ENCODE measurements at places on chromosomes 12 and 14.
A peak's percentile ranks its signal among the peaks of the same experiment; 100 is the strongest.

DNA sequence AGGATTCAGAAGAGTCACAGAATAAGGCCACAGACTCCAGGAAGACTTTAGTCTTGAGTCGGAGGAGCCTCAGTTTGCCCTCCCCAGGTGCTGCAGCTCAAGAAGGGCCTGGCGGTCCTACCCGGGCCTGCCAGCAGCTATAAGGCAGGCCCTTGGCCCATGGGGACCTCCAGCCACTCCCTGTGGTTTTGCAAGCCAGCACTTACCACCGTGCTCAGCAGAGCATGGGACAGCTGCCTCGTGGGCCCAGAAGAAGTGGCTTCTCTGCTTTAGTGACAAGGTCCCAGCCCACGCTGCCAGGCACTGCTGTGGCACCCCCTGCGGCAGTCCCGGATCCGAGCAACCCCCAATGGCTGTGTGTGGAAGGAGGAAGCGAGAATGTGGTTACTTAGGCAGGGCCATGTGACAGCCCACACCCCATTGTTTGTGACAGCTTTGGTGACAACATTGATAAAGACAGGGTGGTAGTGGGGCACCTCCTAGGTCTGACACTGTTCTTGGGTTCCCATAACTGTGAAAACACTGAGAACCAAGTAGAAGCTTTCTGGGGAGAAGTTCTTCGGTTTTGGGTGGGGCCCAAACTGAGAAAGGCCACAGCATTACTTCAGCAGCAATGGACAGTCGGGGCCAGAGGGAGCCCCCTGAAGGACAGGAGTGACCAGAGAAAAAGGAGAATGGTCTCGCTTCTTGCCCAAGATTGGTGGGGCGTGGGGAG is at the start of gene SELPLG:
SELPLG (minus strand) TSS at position 361 of the 715 bp plus-strand sequence. CDS start 9,587 bp downstream, outside the sequence.
- no peak for DNase-seq

DNA sequence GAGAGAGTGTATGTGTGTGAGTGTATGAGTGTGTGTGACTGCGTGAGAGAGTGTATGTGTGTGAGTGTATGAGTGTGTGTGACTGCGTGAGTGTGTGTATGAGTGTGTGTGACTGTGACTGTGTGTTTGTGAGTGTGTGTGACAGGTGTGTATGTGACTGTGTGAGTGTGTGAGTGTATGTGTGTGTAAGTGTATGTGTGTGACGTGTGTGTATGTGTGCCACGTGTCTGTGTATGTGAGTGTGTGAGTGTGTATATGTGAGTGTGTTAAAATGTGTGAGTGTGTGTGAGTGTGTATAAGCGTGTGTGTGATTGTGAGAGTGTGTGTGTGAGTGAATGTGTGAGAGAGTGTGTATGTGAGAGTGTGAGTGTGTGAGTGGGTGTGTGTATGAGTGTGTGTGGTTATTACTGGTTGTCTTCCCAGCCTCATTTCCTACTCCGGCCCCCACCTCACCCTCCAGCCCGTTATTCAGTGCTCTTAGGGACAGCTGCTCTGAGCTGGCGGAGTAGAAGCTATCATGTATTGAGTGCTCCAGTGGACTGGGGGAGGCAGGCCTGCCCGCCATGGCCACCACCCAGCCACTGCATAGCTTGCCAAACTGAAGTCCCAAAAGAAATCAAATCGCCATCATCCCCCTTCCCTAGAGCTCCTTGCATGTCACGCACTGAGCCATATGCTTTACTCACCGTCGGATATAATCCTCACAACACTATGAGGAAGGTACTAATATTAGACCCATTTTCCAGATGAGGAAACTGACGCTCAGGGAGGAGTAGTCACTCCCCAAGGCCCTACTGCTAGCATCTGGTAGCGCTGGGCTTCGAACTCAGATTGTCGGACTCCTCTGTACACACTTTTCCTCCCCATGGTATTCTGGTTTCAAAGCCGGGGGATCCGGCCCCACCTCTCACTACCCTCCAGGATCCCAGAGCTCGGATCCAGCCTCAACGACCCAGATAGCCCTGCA is 10.3 kb upstream of the MYL2 start:
- no peak for DNase-seq

DNA sequence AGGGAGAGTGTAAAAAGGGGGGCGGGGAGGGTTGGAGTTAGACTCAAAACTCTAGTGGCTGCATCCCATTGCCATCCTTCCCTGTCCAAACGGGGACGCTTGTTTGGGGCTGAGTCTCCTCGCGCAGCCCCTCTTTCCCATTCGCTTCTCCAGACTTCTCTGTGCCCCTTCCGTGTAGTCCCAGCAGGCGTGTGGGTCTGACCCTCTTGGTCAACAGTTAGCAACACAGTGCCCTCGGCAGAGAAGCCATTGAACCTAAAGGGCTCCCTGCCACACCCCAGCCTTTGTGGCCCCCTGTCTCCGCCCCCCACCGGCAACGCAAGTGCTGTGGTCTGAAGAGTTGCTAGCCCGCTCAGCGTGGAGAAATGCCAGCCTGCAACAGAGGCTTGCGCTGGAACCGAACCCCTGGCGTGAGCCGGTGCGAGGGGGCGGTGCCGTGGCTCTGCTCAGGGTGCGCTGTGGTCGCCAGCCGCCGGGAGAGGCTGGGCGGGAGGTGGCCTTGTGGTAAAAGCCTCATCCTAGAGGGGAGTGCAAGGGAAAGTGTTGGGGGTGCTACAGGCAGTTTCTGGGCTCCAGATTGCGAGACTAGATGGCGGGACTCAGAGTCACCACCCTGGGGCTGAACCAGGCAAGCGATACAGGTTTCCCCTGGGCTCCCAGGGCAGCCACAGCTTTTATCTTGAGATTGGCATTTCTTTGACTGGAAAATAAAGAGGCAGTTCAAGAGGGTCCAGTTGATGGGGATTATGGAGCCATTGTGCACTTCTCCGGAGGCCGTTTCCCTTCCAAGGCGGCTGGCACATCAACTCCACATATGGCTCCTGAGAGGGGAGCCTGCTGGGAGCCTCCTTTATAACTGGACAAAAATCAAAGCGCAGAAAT is 2.1 kb downstream of the PLXNC1 start:
- no peak for DNase-seq

DNA sequence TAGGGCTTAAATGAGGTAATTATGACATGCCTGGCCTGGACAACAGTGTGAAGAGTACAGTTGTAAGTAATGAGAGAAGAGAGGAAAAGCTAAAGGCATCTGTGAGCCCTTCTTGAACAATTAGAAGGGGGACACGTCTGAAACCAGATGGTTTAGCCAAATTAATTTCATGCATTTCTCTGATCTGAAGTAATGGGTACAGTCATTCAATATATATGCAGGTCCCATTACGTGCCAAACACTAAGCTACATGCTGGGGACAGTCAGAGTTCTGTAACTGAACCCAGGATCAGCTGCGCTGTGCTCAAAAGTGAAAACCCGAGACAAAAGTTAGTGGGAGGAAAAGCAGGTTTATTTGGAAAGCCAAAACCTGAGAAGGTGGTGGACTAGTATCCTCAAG is 207.2 kb upstream of the TMTC1 start:
- DNase-seq = peak; percentile 74

DNA sequence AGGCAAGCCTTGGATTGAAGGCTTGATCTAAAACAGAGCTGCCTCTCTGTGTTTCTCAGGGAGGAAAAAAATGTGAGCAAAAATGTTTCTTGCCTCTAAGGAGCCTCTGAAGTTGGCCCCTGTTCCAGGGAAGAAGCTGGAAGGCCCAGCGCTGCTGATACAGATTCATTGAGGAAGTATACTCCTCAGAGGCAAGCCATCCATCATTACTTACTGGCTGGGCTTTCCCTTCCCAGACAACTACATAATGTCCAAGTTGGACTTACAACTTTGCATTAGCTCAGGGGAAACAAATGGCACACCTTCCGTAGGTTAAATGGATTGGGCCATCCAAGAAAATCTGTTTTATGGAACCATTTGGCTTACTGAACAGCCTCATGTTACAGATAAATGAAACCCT is 263.7 kb upstream of the SEL1L start:
- DNase-seq = no peak

DNA sequence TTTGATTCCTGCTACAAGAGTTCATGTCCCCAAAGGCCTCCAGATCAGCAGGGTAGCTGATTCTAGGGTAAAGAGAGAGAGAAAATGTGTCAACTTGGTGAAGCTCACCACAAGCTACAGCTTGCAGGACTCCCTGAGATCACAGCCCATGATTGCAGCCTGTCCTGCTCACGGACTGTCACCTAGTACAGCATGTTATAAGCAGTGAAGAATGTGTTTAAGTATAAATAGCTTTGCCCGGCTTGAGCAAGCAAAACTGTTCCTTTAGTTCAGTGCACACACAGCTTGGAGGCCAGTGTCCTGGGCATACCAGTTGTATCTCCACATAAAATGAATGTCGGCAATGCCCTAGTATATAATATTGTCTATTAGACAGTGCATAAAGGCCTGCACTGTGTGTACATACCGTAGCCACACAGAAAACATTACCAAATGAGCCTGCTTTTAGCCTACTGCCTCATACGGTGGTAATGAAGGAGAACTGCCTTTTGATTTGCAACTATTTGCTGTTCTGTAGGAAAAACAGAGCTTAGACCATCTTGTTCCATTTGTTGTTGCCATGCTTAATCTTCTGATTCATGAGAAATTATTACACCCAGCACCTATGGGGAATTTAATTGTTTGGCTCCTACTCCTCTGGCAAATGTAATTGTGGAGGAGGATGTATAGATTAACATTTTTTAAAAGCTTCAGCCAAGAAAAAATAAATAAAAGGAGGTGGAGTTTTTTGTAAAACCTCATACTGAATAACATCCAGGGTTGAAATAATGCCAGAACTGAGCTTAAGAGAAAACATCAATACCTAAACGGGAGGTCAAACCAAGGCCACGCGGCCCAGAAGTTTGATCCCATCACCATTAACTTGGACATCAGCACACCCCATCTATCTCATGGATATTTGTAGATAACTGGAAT is 108.1 kb upstream of the G2E3 start:
- peak; percentile 11 for DNase-seq

- peak; percentile 64 for DNase-seq
Measured at GRCh38 chr14:59754256-59754655, 116.3 kb downstream of the RTN1 start.

DNA sequence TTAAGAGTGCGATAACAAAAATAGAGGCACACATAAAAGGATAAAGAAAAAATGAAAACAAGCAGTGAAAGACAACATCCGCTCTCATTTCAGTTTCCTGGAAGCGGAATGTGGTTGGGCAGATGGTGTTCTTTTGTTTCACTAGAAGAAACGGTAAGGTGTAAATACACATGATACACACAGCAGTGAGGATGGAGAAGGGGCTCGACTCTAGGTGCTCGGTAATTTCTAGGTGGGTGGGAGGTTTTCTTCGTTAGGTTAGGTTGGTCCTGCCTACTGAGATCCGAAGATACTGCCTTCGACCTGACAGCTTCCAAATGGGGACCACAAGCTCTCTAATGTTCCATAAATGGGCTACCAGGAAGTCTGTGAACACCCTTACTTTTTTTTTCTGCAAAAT is 1082.5 kb downstream of the BCL11B start:
- no peak for DNase-seq

DNA sequence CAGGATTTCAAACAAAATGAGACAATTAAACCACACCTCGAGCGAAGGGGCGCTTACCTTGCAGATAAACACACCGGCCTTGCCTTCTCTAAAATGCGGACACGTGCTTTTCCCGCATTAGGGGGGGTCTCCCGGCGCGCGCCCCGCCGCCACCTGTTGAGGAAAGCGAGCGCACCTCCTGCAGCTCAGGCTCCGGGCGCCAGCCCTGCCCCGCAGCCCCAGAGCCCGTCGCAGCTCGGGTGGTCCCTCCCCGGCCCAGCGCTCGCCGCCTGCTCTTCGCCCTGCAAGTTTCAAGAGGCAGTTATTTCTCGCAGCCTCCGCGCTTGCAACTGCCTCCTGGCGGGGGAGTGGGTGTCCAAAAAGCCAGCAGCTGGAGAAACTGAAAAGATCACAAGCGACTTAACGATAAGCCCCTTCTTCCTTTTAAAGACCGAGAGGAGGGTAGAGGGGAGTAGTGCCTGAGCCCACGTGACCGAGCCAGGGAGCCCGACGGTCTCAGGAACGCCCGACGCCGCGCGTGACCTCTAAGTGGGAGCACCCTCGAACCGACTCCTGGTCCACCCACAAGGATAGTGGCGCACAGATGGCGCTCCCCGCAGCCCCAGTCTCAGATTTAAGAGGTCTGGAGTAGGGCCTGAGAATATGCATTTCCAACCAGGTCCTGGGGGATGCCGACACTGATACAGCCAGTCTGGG is at the start of gene ESR2:
ESR2 (minus strand) TSS at position 396 of the 696 bp plus-strand sequence. CDS start 11,386 bp downstream, outside the sequence.
- DNase-seq = peak; percentile 40

DNA sequence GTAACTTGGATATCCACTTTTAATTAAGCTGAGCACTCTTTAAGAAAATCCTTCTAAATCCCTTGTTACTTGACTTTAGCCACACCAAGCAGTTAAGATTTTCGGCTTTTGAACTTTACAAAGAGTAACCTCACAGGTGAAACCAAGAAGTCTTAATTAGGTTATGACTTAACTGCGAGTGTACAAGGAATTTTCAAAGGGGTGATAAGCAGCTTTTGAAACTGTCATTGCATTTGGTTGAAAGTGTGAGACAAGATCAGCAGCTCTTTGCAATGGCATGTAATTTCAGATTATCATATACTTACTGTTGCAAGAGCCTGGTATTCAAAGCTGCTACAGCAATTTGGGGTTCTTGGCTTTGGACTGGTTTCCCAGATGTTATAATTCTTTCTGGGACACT is 137.5 kb downstream of the TMEM117 start:
- no peak for DNase-seq

- DNase-seq = no peak
Measured at GRCh38 chr12:3292677-3293412, 198.2 kb upstream of the PRMT8 start.
